Fibroblast of villous mesenchyme (primary cell): ENCODE measurements at places on chromosomes 5 and 9. TPM values are rescaled to one million over a fixed set of nuclear protein-coding genes. Genes with fewer than 3 reads are reported as not detected.
A peak's percentile ranks its signal among the peaks of the same experiment; 100 is the strongest.

EPB41L4B gene
- total RNA-seq = under 0.01 and 0.32 TPM in 2 replicates

GLRX gene
- 152 and 437 TPM in 2 replicates for total RNA-seq

SLC1A3 gene
- total RNA-seq = 1.3 and 4.8 TPM in 2 replicates

GRCh38 chr9:120510816-120511215, 69.2 kb downstream of the CDK5RAP2 start:
- DNase-seq = peak; percentile 23

PCDHGA4 gene
- total RNA-seq = 4.5 and 7.3 TPM in 2 replicates

FCN2 gene
- not detected in 2 replicates for total RNA-seq

CER1 gene
- total RNA-seq = not detected in 2 replicates

CARTPT gene
- not detected in 2 replicates for total RNA-seq

- no peak for DNase-seq
These were observed 88.7 kb downstream of the SYK start for GRCh38 chr9:90890146-90890810.

DNA sequence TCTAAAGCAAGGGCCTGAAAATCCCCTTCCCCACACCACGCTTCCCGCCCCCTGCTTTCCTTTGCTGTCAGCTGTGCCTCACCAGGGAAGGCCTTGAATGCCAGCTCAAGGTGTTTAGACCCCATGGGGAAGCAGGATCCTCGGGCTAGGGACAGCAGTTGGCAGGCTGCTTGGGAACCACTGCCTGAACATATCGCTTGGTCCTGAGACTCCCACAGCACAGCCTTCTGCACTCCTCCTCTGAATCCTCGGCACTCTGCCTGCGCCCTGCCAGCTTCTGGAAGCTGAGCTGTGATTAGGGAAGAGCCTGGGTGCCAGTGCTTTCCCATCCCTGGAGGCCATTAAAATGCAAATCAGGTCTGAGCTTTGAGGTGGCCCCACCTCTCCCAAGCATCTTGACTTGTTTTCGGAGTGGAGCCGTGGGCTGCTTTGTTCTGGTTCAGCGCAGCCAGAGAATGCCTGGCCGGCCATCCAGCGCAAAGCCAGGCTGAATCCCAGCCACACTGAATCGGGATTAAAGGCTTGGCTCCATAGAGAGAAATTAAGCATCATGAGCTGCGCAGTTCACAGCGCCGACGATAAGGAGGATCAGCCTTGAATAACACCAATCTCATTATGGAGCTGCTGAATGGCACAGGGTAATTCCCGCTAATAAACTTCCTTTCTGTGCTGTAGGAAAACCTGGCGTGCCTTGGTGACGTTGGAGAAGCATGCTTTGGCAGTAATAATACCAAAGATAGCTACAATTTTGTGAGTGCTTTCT, 40.0 kb downstream of the AMBP start:
- DNase-seq = no peak

DBH gene
- total RNA-seq = not detected in 2 replicates

DNA sequence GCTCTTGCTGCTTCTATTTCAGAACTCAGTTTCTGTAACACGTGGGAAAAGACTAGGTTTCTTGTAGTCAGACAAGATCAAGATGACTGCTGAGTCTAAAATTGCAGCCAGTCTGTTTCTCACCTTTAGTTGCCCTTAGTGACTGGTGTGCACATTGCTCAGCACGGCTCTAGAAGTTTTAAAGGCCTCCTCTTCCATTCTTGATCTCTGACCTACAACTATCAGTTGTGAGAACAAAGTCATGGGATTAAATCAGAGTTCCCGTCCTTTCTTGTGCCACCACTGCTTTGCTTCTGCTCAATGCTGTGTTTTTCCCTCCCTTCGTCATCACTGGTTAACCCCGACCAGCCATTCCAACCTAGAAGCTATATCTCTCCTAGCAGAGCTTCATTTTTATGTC, 52.8 kb downstream of the GDA start:
- no peak for DNase-seq

DNA sequence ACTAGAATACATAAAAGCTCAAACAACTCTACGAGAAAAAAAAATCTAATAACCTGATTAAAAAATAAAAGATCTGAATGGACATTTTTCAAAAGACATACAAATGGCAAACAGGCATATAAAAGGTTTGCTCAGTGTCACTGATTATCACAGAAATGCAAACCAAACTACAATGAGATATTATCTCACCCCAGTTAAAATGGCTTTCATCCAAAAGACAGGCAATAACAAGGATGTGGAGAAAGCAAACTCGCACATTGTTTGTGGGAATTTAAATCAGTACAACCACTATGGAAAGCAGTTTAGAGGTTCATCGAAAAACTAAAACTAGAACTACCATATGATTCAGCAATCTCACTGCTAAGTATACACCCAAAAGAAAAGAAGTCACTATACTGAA, 20.8 kb downstream of the UGT3A2 start:
- DNase-seq = no peak

ST8SIA4 gene
- 3.5 and 4.8 TPM in 2 replicates for total RNA-seq

DNA sequence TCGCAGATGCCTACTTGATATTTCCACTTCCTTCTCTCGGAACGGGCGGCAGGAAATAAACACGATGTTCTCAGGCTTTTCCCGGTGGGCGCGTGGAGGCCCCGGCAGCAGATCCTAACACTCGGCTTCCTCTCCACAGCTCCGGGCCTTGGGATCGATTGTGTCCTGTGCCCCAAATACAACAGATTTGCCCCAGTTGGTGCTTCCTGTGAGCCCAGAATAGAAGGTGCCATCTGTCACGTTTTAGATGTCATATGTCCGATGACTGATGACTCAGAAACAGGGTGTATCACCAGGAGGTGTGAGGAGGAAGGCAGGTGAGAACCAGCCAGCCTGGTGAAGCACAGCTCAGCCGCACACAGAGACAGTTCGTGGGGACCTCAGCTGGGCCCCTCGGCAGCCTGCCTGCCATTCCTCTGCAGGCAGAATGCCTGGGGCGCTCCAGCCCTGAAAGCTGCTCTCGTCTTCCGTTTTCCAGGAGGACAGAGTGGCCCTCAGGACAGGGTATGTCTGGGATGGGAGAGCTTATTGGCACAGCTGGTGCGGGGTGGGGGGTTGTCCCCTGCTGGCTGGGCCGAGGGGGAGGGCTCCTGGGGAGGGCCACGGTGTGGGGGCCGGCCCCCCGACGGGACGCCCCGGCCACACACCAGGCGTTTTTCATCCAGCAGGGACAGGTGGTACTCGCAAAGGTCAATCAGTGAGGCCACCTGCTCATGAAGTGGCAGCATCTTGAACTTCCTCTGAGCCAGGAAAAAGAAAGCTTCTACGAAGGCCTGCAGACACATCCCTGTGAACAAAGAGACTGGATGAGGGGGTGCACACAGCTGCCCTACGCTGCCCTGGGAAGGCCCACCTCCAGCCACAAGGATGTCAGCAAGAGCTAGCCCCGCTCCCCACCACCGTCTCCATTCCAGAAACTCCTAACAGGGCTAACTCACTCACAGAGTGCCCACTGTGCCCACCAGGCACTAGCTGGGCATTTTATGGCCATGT, 171.0 kb downstream of the DAB2IP start:
- no peak for DNase-seq

SPINK4 gene
- total RNA-seq = not detected in 2 replicates

DNA sequence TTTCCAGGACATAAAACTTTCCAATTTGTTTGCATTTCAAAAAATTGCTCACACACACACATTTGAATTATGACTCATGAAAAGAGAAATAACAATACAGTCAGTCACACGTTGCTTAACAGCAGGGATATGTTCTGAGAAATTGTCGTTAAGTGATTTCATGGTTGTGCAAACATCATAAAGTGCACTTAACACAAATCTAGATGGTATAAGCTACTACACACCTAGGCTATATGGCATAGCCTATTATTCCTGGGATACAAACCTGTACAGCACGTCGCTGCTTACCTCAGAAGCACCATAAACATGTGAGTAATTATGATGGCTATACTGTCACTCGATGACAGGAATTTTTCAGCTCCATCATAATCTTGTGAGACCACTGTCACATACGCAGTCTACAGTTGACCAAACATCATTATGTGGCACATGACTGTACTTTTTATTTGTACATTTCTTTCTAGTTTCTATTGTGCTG, 378.2 kb downstream of the ACTL7B start:
- DNase-seq = peak; percentile 87

BNC2 gene
- total RNA-seq = 33.7 and 41.6 TPM in 2 replicates

GRCh38 chr9:133088146-133088750, 26.5 kb downstream of the CEL start:
- DNase-seq = no peak

DNA sequence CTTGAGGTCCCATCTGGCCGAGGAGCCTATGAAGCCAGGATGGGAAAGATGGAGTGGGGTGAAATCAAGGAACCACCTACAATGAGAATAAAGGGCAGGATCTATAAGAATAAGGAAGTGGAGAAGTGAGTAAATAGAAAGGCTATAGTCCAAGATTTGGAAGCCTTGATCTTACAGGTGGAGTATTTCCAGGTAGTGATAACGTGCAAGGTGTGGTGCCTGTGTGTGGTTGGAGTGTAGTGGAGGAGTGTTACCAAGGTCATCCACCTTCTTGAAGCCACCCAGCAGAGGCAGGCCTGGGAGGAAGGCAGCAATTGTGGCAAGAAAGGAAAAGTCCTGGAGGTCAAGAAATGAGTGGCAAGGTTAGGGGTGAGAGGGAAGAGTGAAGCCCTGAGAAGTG, 72.9 kb downstream of the IQGAP2 start:
- no peak for DNase-seq

DNA sequence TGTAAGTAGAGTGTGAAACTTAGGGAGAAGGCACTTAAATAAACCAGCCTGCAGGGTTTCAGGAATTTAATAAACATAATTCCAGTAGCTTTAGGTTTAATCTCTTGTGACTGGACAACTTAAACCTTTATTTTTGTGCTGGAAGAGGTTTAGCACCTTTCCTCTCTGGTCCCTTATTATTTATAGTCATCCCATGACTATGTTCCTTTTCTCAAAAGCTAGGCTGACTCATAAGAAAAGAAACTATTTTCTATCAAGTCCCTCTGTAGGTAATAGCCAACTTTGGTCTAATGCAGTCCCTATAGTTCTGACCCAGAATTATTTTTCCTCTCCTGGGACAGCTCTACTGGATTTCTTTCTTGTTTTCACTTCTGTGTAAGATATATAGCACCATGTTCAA, 588.9 kb downstream of the NR2F1-AS1 start:
- DNase-seq = peak; percentile 25

- DNase-seq = no peak
These were observed 103.1 kb upstream of the ISL1 start for GRCh38 chr5:51279983-51280706.

GRCh38 chr9:132018957-132019405, 60.7 kb downstream of the MED27 start:
- DNase-seq = no peak

DNA sequence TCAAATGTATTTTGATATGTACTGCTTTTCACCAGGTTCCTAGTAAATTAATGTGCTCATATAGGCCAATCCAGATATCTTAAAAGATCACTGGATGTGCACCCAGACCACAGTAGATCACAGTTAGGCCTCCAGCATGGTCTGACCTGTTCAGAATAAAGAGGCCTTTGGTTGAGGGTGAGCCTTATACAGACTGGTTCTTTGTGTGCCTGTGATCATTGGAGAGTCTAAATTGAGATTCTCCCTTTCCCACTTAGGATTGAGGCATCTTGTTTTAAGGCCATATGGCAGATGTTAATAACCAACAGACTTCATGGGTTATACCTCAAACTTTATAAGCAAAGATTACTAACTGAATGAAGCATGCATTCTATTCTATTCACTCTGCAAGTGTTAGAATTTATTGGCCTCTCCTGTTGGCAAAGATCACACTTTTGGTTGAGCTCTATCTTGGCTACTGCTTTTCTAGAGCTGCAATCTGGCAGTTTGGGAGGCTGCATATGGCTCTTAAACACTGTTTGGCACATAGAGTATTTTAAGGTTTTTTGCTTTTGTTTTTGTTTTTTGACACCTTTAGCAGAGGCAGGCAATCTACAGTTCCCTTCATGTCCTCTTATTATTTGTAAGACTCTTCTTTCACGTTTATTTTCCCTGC, 8.5 kb downstream of the CHSY3 start:
- DNase-seq = no peak

UNC13B gene
- 17.4 and 23.7 TPM in 2 replicates for total RNA-seq

CDKN2B gene
- total RNA-seq = 43.2 and 58.3 TPM in 2 replicates

GRCh38 chr5:144169904-144170275, 569 bp downstream of the YIPF5 start:
- no peak for DNase-seq

DNA sequence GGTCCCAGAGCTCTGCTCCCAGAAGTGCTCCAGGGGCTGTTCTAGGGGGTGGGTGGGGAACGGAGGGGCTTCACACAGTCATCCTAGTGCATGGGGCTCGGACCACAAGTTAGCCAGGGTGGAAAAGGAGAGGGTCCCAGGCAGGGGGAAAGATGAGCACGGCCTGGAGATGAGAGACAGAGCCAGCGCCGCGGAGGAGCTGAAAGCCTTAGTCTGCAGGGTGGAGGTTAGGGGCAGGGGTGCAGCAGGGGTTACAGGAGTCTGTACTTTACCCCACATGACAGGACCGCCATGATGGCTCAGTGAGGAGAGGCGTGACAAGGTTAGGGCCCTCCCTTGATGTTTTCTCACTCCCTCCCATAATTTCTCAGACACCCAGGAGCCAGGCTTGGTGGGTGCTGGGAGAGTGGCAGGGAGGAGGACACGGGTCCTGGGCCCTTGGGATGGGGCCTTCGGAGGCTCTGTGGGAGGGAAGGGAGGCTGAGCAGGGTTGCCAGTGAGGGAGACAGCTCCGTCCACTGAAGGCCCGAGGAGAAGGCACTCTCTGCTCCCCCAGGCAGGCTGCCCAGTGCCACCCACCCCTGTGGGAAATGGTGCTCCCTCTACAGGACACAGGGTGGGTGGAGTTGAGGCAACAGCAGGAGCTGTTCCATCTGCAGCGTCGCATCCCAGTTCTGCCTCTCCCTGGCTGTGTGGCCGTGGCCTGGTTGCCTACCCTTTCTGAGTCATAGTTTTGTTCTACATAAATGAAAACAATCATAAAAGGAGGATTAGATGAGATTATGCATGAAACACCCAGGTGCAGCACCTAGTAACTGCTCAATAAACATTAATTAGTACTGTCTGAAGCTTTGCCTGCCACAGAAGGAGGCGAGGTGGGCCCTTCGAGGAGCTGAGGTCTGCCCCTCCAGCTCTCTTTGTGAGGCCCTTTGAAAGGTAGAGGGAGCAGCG, 66.2 kb downstream of the NDST1 start:
- peak; percentile 59 for DNase-seq
